Skin of body (tissue), 3 donors: ENCODE measurements at places on chromosomes 12 and 14.

- no peak for DNase-seq
Observed at GRCh38 chr14:105148604-105149145, 19.9 kb downstream of the JAG2 start.

- DNase-seq, result no peak
Observed at GRCh38 chr14:22561661-22562579, 27.1 kb downstream of the DAD1 start.

- DNase-seq, result no peak
Observed at GRCh38 chr14:20580242-20580641, 7.6 kb downstream of the RNASE11 start.

DNA sequence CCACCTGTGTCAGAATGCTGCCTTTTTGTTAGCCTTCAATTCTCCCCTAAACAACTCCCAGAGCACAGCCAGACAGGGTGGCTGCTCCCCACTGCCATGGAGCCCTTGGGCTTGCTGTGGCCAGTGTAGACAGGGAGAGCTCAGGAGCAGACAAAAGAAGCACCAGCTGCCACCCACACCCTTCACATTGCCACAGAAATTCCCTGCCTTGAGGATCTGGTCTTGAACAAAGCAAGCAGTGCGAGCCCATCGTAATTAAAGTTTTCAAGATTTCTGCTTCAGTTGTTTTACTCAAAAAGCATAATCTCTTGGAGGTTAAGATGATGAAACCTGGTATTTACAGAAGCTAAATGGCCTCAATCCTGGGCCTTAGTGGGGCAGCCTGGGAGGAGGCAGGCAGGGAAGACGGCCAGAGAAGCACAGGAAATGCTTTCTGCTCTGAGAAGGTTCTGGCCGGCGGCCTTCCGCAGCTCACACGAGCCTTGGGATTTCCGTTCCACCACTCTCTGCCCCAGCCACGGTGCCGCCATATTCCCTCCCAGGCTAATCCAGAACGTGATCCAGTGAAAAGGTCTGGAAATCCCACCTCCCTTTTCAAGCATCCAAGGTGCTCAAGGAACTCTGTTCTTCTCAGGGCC lies 535.2 kb downstream of the BCL11B start:
- no peak for DNase-seq

DNA sequence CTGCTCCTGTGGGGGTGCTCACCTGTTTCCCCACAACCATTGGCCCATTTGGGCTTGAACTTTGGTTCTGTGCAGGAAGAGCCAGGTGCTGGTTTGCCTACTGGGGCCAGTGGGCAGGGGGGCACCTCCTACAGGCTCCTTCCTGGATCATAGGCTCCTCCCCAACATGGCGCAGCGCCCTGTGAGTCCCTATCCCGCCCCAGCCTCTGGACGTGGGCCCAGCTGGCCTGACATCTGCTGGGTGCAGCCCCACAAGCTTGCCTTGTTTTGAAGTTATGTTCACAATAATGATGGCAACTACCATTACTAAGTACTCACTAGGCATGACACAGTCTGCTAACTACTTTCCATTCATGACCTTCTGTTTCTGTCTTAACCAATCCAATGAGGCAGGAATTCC lies 147.8 kb downstream of the RBM19 start:
- no peak for DNase-seq

- no peak for DNase-seq
Observed at GRCh38 chr14:94593749-94594431, 12.7 kb downstream of the SERPINA5 start.

DNA sequence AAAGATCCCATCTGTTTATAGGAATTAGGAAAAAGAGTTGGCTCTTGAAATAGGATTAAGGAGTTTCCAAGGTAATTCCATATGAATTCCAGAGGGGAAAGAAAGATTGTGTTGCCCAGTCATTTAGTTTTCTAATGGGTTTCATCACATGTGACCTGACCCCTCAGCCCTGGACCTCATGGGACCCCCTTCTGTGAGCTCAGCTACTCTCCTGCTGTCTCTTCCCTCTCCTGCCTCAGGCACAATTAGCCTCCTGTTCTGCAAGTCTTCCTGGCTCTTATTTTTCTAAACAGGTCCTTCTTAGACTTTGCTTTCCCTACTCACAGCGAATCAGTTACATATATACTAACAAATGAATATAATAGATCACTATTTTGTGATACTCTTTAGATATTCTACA lies 237.7 kb downstream of the TRHDE start:
- DNase-seq, result no peak

- DNase-seq, result no peak
Observed at GRCh38 chr14:23615856-23616255, 20.3 kb upstream of the DHRS2 start.

- no peak for DNase-seq
Observed at GRCh38 chr14:74198441-74199234, 40.6 kb upstream of the VSX2 start.

DNA sequence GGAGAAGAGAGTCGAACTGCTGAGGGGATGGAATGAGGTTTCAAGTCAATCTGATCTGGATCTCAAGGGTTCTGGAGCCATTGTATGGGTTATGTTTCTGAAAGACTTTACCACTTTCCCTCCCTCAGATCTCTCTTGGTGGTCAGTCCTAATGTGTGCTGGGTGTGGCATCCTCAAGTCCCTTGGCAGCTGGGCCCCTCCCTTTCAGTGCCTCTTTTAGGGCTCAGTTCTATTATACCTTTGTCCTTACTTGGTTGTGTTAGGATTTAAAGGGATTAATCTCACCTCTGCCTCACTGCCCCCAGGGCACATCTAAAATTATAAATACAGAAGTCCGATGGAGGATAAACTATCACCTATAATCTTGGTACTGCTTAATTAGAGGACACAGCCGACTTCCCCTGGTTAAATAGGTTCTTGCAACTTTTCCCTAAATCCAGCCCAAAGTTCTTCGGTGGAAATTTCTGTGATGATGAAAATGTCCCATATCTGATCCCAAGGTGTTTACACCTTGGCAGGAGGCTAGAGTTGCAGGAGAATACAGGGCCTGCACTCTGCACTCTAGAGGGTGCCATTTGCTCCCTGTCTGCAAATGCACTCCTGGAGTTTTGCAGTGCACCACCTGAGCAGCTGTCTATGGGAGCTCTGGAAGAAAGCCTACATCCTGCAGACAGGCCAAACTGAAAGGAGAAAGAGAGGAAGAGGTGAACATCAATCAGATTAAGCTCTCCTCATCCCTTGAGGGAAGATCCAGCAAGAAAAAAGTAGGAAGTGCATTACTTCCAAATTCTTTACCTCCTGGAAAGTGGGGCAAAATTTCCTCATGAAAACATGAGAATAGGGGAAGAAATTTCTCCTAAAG lies 106.8 kb downstream of the NUAK1 start:
- no peak for DNase-seq

- DNase-seq, result peak; percentile 43
Observed at GRCh38 chr14:81400852-81401251, 728 bp upstream of the STON2 start.

- DNase-seq, result peak; percentile 14
Observed at GRCh38 chr12:3157581-3158323, 80.6 kb downstream of the TSPAN9 start.

DNA sequence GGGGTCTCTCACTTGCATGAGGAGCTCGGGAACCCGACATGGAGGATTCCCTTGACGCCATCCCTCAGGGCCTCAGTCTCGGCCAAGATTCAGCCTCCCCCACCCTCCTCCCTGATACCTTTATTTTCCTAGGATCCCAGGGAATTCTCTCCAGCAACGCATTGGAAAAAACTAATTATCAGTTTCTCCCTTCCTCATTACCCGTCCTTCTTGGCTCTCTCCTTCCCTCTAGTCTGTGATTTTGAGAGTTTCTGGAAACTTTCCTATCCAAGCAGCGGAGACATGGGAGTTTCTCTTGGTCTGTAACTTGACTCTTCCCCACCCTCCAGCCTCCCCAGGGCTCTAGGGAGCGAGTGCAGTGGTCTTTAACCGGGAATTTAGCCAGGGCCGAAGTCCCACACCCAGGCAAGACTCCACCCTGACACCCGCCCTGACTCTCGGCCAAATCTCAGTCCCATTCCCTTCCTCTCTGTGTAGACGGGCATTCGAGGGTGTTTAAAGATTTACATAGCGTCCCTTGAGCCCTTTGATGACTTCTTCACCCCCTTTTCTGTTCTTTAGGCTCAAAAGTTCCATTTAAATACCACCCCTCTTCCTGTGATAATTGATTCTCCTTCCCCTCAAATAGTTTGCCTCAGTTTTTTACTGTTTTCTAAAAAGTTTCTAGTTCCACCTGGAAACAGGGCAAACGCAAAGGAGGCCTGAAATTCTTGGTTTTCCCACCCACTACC lies 6.7 kb downstream of the HOXC5 start:
- peak; percentile 86 for DNase-seq

GRCh38 chr12:109773384-109774011 lies 59.7 kb downstream of the TRPV4 start:
- DNase-seq, result no peak

DNA sequence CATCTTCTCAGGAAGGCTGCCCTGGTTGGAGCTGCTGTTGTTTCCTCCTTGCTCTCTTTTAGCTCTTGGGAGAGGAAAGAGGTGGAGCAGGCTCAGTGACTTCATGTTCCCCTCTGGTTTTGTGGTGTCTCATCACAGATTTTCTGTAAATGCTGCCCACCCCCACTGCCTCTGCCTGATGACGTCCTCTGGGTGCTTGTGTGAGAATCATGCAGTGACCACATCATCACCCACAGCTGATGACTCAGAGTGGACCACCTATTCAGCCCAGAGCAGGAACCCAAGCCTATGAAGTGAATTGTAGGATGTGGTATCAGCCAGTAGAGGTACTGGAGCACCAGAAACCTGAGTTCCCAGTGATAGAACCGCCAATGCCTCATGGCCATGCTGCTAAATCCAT lies at the start of gene GZMB:
TSS of gene GZMB (minus strand) at position 33 of the 400 bp plus-strand sequence. CDS start at position 3, 30 bp downstream.
- no peak for DNase-seq

DNA sequence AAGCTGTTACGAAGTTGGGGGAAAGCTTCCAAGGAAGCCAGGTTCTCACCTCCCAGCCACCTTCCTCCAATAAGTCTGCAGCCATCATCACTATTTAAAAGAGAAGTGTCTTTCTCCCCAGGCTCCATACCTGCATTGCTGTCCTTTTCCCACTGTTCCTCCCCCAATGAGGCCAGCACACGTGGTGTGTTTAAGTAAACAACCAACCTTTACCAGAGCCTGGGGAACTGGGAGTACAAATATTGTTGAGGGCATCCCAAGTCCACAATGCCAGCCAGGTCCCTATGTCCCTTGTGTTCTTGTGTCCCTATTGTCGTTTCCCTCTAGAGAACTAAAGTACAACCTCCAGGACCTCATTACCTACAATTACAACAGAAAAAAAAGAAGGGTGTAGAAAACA lies 49.2 kb upstream of the PNMA1 start:
- DNase-seq, result no peak

- DNase-seq, result no peak
Observed at GRCh38 chr12:124829708-124830304, 33.9 kb downstream of the SCARB1 start.

GRCh38 chr12:76329159-76329558 lies 19.1 kb downstream of the BBS10 start:
- DNase-seq, result no peak

GRCh38 chr12:6538420-6539313 lies 4.3 kb downstream of the GAPDH start:
- DNase-seq, result no peak

DNA sequence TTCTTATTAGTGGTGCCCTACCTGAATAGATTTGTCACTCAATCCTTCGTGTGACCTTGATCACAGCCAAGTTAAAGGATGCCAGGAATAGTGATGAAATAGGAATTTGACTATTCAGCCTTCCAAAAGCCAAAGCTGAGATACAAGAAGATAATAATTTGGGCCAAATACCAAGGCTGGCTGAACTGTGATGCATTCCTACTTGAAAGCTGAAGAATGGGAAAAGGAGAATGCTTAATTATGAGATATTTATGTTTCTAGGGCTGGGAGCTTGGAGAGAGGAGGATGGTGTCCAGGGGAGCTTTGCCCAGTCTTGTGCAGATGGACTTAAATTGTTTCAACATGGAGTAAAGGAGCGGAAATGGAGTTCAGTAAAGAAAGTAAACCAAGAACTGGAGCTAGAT lies 5.2 kb downstream of the RNASE7 start:
- no peak for DNase-seq

DNA sequence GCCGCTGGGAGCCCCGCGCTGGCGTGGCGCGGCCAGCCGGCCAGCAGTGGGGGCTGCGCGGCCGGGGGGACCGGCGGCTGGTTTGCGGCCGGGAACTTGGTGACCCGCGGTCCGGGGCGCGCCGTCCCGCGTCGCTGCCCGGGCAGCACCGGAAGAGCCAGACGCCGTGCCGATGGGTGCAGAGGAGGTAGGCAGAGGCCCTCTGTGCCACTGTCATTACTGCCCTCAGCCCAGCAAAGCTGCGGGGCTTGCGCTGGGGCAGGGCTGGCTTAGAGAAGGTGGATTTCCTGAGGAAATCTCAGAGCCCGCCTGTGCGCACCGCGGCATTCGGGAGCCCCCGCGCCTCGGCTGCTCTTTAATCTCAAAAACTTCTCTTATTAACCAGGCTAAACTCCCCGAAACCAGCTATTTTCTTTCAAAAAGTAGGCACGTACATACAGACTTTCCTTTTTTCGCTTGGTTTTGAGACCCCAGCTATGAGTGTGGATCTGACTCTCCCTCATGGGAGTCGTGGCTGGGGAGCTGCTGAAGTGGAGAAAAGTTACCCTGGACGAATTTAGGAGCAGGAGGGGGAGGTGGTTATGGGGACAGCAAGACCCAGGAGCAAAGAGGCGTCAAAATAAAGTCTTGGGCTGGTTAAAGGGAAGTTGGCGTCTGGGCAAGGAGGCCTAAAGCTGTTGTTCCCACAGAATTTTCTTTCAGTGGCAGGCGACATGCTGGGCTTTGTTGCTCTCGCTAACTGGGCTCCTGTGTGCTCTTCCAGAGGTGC lies 802 bp downstream of the SUSD6 start:
- no peak for DNase-seq

- no peak for DNase-seq
Observed at GRCh38 chr12:122646517-122647217, 56.5 kb downstream of the HCAR2 start.

DNA sequence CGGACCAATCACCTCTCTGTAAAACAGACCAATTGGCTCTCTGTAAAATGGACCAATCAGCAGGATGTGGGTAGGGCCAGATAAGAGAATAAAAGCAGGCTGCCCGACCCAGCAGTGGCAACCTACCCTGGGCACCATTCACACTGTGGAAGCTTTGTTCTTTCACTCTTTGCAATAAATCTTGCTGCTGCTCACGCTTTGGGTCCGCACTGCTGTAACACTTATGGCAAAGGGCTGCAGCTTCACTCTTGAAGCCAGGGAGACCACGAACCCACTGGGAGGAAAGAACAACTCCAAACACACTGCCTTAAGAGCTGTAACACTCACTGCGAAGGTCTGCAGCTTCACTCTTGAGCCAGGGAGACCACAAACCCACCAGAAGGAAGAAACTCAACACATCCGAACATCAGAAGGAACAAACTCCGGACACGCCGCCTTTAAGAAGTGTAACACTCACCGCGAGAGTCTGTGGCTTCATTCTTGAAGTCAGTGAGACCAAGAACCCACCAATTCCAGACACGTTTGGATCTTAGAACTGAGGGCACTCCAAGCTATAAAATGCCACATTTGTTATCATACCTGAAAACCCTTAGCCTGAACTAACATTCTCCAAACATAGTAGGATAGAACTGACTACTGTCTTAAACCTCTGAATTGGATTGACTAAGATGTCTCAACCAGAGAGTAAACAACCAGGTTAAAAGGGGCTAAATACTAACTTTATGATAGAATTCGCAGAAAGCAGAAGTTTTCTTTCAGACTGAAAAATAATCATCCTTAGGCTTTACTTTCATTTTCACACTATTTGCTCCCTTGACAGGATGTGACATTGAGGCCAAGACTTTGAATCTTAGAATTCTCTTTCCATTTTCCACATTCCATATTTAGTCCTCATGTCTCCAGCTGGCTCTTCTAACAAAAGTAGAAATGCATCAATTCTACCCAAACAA lies 33.6 kb downstream of the CDKL1 start:
- DNase-seq, result peak; percentile 27

- DNase-seq, result no peak
Observed at GRCh38 chr12:88566430-88566829, 13.8 kb downstream of the KITLG start.
